ENCODE measurements at places on chromosomes 2 and 18.

DNA sequence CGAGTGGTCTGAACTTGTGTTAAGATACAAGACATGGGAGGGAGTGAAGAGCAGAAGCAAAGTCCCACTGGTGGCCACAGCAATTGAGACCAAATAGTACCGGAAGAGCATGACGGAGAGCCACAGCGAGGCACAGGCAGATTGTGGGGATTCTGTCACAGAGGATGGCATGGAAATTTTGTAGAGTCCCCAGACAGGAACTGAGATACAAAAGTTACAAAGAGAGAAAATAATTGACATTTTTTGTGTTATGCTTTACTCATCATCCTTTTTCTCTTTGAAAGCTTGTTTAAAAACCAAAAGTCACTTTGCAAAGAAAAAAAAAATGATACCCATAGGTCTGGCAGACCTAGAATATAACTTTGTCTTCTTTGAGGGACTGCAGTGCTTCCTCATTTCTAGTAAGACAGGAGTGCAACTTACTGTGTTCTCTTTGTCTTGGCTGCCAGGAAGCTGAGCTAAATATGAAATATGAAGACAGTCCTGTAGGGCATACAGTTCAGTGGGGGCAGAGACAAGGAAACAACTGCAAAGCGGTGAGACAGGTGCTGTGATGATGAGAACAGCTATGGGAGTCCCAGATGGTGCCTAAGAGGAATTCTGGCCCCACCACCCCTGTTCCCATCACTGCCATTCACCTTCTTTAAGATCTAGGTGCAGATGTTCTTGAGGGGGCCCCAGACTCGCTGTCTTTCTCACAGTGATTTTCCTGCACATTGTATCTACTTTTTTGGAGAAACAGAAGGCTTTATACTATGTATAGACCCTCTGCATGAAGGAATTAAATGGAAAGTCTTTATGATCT is 5.2 kb downstream of the ARHGAP25 start:
- DNase-seq: no peak

DNA sequence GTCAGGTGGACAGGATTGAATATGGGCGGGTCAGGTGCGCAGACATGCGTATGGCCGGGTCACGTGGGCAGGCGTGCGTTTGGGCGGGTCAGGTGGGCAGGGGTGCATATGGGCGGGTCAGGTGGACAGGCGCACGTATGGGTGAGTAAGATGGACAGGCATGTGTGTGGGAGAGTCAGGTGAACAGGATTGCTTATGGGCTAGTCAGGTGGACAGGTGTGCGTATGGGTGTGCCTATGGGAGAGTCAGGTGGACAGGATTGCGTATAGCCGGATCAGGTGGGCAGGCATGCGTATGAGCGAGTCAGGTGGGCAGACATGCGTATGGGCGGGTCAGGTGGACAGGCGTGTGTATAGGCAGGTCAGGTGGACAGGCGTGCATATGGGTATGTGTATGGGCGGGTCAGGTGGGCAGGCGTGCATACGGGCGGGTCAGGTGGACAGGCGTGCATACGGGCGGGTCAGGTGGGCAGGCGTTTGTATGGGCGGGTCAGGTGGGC is 30.3 kb upstream of the KLF11 start:
- DNase-seq: no peak

GRCh38 chr2:121555008-121555407 is 24.3 kb downstream of the RNU4ATAC start:
- DNase-seq: no peak

GRCh38 chr2:154480521-154480920 is 218.0 kb upstream of the KCNJ3 start:
- no peak for DNase-seq

DNA sequence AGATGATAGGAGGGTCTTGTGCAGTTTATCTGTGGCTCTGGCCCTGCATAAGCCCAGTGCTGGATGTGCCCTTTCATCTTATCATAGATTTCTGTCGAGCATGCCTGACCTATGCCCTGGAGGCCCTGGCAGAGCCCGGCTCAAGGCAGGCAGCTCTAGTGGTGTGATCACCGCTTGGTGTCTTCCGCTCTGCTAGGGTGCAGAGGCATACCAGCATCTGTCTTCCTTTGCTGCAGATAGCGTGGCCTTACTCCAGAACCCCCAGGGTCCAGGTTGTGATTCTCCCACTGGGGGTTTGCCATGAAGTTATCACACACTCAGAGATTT is 13.7 kb upstream of the TRAF3IP1 start:
- no peak for DNase-seq

DNA sequence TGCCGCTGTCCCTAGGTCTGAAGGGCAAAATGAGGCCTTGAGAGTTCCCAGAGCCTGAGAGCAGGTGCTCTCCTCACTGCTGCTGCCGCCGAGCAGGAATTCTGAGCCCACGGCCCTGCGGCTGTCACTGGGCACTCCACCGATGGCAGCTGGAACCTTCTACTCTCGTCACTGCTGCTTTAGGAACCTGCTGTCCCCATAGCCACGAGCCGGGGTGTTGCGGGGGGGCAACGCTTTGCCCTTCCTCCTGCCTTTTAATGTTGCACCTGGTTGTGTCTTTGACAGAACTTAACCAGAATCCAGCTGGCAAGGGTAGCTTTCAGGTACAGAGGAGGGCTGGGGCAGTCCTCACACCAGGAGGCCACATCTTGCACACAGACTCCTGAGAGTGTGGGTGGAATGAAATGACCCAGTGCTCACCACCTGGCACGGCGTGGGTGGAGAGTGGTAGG is 32.3 kb downstream of the NCK2 start:
- no peak for DNase-seq
